ENCODE measurements at places on chromosomes 5 and 9.

DNA sequence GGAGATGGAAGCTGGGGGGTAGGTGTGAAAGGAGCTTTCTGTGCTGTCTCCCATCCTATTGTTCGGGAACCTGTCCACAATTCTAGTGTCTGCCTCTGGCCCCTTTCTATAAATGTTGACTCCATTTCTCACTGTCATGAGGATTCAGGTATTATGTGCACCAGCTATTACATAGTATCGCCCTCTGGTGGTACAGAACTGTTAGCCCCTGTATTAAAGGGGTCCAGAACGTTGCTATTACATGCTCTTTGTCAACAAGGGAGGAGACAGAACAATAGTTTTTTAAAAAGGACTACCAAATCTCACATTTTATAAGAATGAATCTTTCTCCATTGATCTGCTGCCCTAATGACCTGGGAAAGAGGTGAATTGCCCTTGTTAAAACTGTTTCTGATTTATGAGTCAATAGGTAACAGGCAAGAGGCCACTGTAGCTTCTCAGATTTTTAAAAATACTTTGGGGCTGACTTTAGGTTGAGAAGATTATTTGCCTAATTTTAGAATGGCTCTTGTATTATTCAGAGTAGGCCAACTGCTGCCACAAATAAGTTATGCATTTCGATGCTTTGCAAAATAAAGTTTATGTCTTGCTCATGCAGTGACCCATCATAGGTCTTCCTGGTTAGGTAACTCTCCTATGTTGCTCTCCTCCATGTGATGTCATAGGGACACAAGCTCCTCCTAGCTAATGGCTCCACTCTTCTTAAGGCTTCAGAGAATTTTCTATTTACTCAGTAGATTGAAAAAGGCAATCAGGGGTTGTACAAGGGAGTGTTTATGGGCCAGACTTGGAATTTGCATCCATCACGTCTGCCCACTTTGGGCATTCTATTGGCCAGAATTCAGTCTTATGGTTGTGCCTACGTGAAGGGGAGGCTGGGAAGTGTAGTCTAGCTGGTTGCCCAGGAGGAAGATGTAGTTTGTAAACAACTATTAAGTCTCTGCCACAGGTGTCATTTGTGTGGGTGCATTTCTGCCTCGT is 20.8 kb downstream of the DCANP1 start:
- peak; percentile 79 for DNase-seq

DNA sequence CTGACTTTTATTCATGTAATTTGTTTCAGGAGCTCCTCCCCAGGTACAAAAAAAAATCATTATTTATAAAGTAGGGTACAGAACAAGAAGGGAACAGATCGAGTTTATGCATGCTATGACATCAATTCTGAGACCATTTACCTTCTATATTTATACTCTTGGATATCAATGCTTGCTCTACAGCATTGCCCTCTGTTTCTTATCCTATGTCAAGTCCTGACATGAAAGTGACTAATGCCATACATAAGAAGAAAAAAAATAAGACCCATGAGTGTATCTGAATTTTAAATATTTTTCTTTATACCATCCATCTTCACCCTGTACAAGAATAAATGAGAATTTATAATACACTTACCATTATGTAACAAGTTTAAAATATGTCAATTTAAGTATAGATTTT is 2016.3 kb upstream of the CDH9 start:
- peak; percentile 46 for DNase-seq

- no peak for DNase-seq
These were observed 626.6 kb upstream of the SGCD start for GRCh38 chr5:155700333-155700732.

DNA sequence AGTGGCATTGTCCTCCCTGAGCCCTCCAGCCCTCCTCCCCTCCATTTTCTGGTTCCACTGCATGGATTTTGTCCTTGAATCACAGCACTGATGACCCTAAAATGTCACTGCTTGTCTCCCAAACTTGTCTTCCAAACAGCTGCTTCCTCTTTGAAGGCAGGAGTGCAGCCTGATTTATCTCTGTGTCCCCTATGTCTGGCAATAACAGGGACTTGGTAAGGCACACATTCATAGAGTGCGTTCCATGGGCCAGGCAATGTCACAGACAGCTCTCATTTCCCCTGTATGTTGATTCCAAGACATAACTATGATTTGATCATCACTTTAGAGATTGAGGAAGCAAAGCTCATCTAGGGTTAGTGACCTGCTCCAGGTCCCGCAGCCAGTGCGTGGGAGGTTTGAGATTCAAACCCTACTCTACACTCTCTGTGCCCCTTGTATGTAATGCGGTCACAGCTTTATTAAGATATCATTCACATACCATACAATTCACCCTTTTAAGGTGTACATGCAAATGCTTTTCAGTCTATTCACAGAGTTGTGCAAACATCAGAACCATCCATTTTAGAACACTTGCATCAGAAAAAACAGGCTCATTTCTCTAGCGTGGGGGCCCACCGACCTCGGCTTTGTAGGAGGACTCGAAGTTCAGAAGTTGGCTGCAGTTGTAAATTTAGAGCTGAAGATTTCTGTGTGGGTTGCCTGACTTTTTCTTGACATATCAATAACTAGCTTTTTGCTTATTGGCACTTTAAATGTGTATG is 28.4 kb upstream of the BOD1 start:
- DNase-seq = no peak

GRCh38 chr9:20242510-20243189 is 379.6 kb downstream of the MLLT3 start:
- DNase-seq = no peak

GRCh38 chr9:92032891-92033290 is 82.3 kb downstream of the SPTLC1 start:
- peak; percentile 20 for DNase-seq

DNA sequence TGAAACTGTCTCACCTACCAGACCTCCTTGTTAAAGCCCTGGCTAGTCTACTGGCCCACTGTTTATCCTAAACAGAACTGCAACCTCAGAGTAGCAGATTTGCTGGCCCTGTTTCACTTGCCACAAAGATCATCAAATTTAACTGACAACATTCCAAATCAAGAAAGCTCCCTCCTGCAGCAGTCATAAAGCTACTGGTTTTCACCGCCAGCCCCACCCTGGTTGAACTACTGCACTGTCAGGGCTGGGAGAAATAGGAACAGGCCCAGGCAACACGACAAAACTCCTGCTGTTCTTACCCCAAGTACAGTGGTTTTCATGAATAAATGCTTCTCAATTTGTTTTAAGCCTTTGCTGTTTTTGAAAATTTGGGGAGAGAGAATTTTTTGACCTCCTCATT is 63.0 kb downstream of the NR6A1 start:
- no peak for DNase-seq

DNA sequence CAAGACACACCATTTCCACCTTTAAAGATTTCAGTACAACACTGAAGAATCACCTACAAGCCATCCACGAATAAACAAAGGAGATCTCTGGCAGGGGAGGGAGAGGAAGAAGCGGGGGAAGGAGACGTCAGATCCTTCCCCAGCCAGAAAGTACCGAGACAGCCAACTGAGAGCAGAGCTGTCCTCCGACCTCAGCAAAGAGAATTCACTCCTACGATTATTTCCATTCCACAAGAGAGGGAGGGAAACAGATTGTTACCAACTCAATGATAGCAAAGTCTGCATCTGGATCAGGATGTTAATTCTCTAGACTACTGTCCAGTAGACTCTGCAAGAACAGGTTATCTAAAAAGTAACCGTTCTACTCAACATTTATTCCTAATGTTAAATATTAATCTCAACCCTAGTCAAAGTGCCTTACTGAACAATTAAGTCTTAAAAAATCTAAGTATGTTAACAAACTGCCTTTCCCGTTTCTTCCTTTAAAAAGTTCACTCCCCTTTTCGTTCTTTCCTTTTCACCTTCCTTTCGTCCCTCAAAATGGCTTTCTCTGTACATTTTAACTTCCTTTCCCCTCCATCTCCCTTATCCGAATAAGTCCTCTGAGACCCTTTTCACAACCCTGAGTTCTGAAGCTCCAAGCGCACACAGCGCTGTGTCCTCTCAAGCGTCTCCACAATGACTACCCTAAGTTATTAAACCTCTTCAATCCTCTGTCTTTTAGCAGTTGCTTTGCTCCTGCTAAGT is 1.4 kb downstream of the CHD1 start:
- peak; percentile 53 for DNase-seq

- no peak for DNase-seq
These were observed 1.1 kb downstream of the DIAPH1 start for GRCh38 chr5:141617682-141618029.

- no peak for DNase-seq
These were observed 57.7 kb downstream of the APC start for GRCh38 chr5:112795342-112795741.

All from RWPE1 (cell line).